ENCODE measurements at places on chromosomes 3 and 15.
A peak's percentile ranks its signal among the peaks of the same experiment; 100 is the strongest.

GRCh38 chr15:51499379-51499976, 123.1 kb downstream of the DMXL2 start:
- DNase-seq: no peak

DNA sequence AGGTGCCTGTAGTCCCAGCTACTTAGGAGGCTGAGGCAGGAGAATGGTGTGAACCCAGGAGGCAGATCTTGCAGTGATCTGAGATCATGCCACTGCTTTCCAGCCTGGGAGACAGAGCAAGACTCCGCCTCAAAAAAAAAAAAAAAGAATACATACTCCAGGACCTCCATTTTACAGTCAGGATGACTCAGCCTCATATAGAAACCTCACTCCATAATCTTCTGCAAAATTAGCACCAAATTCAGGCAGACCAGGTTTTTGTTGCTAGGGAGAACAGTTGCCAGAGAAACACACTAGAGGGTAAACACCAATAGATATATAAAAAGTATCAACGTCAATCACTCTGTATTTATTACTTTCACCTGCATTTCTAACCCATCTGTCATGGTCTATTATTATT, 28.3 kb upstream of the AP3B2 start:
- no peak for DNase-seq

DNA sequence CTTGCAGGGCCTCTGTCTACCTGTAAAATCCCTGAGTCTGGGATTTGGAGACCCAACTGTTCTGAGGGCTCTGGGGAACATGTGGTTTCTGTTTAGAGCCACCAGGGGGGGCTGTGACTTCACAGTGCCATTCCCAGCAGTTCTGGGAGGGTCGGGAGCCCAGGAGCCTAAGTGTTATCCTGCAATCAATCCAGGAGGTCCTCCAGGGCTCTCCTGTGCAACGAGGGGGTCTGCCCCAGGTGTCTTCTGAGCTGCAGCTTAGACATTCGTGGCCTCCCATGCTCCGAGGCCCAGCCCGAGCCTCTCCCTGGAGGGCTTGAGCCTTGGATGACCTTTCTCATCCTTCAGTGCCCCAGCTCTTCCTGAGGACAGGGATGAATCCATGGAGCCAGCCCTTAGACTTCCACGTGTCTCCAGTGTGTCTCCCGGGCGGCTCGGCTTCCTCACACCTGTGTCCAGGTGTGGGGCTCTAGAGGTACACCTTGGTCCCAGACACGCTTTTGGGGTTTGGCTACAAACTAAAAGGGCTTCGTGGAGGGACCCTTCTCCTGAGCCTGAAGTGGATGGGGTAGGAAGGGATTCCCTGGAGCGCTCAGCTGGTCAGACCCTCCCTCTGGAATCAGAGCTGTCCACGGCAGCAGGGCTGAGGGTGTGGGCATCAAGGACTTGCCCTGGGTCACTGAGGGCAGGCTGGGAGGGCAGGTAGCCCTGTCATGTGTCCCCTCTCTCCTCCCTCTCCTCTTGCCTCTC, 20.3 kb upstream of the ABTB1 start:
- DNase-seq: peak; percentile 63

- no peak for DNase-seq
These were observed 38.0 kb downstream of the CBLB start for GRCh38 chr3:105830836-105831235.

- peak; percentile 67 for DNase-seq
These were observed 556 bp downstream of the CRYBG3 start for GRCh38 chr3:97822359-97822775.

DNA sequence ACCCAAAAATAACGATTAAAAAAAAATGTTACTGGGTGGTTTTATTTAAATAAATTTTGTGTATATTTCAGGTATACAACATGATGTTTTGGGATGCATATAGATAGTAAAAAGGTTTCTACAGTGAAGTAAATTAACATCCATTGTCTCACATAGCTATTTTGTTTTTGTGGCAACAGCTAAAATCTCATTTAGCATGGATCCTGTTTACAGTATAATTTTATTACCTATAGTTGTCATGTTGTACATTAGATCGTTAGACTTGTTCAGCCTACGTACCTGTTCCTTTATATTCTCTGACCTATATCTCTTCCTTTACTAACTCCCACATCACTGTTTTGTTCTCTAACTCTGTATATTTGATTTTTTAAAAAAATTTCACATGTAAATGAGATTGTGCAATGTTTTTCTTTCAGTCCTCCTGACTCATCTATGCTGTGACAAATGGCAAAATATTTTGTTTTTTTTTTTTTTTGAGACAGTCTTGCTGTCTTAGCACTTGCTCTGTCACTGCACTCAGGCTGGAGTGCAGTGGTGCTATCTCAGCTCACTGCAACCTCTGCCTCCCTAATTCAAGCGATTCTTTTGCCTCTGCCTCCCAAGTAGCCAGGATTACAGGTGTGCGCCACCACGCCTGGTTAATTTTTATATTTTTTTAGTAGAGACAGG, 45.6 kb downstream of the OIP5 start:
- no peak for DNase-seq

DNA sequence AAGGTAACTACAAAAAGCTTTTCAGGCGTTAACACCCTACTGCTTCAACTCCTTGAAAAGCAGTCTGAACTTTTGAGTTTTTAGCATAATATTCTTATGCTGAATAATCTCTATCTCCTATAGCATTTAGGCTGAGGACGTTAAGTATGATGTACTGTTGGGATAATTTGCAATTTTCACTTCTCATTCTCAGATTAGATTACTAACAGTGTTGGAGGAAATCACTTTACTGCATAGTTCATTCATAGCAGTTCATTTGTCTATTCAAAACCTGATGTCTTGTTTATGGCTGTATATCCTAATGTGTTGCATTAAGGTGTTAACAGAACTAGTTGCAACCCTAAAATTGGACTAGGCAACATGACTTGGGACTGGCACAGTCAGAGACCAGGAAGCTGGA, 983.1 kb downstream of the FHIT start:
- DNase-seq: no peak

GRCh38 chr15:44023176-44023575, 171.9 kb downstream of the FRMD5 start:
- no peak for DNase-seq

GRCh38 chr3:12503126-12503957, 19.1 kb downstream of the TSEN2 start:
- DNase-seq: no peak
